Esophagus squamous epithelium (tissue), 5 donors: ENCODE measurements at places on chromosomes 7 and 10.

DNA sequence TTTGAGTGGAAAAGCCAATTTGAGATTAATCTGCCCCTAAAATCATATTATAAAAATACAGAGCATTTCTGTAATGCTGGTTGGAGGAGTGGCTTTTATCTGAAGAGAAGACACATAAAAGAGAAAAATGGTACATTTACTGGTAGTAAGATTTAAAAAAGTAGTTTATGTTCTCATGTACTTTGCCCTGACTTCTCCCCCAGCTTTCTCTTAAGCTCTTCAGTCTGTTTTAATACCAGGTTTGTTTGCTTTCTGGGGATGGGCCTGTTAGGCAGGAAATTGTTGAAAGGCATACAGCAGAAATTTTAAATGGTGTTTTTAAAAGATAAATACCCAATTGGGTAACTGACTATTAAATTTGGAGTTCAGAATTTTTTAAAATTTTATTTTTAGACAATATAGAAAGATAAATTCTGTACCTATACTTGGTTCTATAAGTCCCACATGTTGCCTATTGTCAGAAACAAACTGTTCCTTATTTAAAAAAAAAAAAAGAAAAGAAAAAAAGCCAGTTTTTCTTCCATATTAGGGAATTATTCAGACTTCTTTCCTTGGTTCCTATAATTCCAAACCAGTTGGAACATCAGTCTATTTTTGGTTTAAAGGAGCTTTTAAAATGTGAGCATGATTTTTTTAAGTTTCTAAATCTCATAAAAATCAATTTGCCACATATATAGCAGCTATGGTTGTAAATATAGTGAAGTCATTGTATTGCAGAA is 136.6 kb downstream of the ARID5B start:
- H3K4me1 ChIP-seq: peaks cover 86% of the 10 kb centered on the region
- H3K36me3 ChIP-seq: no peaks in the 10 kb centered on the region
- no peak for DNase-seq
- H3K27me3 ChIP-seq: no peaks in the 10 kb centered on the region

DNA sequence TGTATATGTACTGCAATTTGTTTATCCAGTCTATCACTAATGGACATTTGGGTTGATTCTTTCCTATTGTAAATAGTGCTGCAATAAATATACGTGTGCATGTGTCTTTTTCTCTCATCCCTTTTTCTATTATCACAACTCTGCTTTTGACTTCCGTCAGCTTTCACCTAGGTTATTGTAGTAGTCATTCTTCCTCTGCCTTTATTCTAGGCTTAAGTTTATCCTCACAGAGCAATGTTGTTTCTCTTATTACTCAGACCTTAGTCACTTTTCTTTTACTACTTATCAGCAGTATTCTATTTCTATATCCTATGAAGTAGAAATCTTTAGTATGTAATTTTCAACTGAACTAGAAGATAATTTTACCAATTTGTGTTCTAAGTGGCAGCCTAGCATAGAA is 175.3 kb upstream of the SEMA3E start:
- H3K4me3 ChIP-seq: no peak overlapping the region
- no peaks in the 10 kb centered on the region for H3K27me3 ChIP-seq
- no peak overlapping the region for H3K27ac ChIP-seq
- H3K36me3 ChIP-seq: no peaks in the 10 kb centered on the region

DNA sequence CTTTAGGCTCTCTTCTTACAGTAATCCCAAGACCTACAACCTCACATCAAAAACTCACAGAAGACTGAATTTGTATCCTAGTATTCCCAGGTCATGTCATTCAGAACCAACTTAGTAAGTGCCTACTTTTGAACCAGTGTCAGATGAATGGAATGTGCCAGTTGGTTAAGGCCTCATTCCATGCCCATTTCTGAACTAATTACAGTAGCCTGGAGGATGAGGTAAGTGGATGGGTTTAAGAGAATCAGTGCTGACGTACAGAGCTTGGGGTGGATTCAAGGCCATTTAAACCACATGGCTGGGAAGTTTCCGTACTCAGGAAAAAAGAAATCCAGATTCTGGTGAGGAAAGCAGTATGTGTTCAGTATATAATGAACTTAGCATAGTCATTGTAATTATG is 21.9 kb upstream of the FOXP2 start:
- no peaks in the 10 kb centered on the region for H3K36me3 ChIP-seq
- H3K27me3 ChIP-seq: no peaks in the 10 kb centered on the region
- no peak for DNase-seq
- no peak overlapping the region for H3K27ac ChIP-seq

GRCh38 chr10:126736142-126736541 is 65.6 kb upstream of the C10orf90 start:
- H3K27me3 ChIP-seq: no peaks in the 10 kb centered on the region
- DNase-seq: no peak
- H3K4me3 ChIP-seq: no peak overlapping the region
- no peaks in the 10 kb centered on the region for H3K36me3 ChIP-seq

GRCh38 chr10:116464257-116464656 is 36.6 kb downstream of the PNLIPRP3 start:
- H3K4me3 ChIP-seq: no peak overlapping the region
- no peaks in the 10 kb centered on the region for H3K4me1 ChIP-seq
- H3K36me3 ChIP-seq: no peaks in the 10 kb centered on the region
- no peak overlapping the region for H3K27ac ChIP-seq
- no peaks in the 10 kb centered on the region for H3K27me3 ChIP-seq

- no peak overlapping the region for H3K4me3 ChIP-seq
- H3K4me1 ChIP-seq: no peaks in the 10 kb centered on the region
- H3K27ac ChIP-seq: no peak overlapping the region
- no peaks in the 10 kb centered on the region for H3K27me3 ChIP-seq
Observed at GRCh38 chr7:140650367-140650766, 9.8 kb upstream of the DENND2A start.

GRCh38 chr7:74684921-74685320 is 27.4 kb downstream of the GTF2I start:
- no peak overlapping the region for H3K27ac ChIP-seq
- peaks cover 46% of the 10 kb centered on the region for H3K36me3 ChIP-seq
- DNase-seq: no peak
- H3K27me3 ChIP-seq: no peaks in the 10 kb centered on the region

GRCh38 chr10:120538091-120538490 is 81.1 kb downstream of the PLPP4 start:
- no peak overlapping the region for H3K4me3 ChIP-seq
- H3K27ac ChIP-seq: no peak overlapping the region
- no peak for DNase-seq
- H3K27me3 ChIP-seq: no peaks in the 10 kb centered on the region
- H3K4me1 ChIP-seq: no peaks in the 10 kb centered on the region

DNA sequence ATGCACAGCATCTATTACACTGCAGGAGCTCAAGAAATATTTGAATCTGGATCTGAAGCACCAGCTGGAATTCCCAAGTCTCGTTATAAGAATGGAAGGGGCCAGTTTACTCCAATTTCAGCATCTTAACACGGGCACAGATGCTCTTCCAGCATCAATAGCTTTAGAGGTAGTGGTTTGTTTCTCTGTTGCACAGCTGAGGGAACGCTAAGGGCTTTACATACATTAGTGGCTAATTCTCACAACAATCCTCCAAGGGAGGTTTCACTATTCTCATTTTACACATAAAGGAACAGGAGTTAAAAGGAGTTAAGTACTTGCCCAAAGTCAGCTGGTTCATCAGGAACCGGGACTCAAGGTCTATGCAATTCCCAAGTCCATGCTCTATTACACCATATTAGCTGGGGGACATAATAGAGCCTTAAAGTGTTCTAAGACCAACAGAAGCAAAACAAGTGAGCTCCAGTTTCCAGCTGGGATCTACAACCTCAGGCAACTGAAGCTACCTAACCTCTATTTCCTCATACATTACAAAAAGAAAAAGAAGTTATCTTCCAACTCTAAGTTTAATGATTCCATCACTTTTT is 9.9 kb downstream of the XPNPEP1 start:
- DNase-seq: no peak
- H3K27me3 ChIP-seq: no peaks in the 10 kb centered on the region
- peak overlapping the region; percentile 56 for H3K27ac ChIP-seq
- no peaks in the 10 kb centered on the region for H3K36me3 ChIP-seq
- peaks cover 17% of the 10 kb centered on the region for H3K4me1 ChIP-seq
- H3K4me3 ChIP-seq: no peak overlapping the region

DNA sequence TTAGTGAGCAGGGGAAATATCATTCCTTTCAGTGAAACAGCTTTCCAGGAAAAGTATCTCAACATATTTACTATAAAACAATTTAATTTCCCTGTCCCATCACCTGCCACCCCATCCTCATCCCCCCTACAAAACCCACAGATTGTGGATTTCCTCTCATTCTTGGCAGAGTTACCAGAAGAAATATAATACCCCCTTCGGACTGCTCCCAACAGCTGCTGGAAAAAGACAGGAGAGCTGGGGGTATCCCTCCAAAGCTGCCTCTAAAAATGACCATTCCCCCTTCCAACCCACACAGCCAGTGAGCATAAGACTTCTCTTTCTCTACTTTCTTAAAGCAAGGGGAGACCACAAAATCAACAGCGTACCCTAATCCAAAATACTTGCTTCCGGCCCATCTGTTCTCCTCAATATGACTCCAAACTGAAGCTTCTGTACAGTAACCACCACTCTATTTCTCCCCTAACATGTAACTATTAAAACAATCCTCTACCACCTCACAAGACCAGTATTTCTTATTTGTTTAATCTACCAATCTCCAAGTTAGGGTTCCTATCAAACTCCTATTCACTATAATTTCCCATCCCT is 7.8 kb downstream of the FBXW4 start:
- peaks cover 71% of the 10 kb centered on the region for H3K4me1 ChIP-seq
- H3K36me3 ChIP-seq: no peaks in the 10 kb centered on the region
- no peak for DNase-seq
- no peaks in the 10 kb centered on the region for H3K27me3 ChIP-seq
- H3K27ac ChIP-seq: no peak overlapping the region

DNA sequence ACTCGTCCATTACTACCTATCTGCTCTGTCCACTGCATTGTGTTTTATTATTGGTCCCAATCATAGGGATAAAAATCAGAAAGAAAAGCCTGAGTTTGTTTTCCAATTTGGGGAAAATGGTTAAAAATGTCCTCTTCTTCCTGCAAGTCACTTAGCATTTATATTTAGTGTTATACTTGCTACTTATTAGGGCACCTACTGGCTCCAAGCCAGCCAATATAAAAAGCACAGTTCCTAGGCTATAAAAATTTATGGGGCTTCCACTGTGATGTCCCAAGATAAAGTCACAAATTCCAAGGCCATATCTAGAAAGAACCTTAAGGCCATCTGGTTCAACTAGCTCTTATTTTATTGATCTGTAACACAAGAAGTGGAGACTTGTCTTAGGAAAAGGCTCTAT is 3.2 kb downstream of the SLC35B4 start:
- H3K4me1 ChIP-seq: peaks cover 10% of the 10 kb centered on the region
- no peaks in the 10 kb centered on the region for H3K36me3 ChIP-seq
- H3K27me3 ChIP-seq: no peaks in the 10 kb centered on the region
- H3K4me3 ChIP-seq: no peak overlapping the region

DNA sequence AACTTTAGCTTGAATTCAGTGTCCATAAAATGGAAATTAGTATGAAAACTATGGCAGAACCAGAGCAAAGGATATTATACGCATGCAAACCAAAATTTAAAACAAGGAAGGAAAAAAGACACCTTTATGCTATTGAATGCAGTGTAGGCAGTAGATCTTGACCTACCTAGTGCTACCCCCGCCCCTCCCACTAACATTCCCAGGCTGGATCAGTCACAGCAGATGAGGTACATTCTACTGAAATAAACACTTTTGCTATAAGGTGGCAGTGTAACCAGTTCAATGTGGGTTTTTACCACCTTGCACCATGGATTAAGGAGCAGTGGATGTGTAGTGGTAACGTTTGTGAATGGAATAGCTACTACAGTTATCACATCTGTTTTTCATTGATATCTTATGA is 27.9 kb downstream of the SRI start:
- H3K4me3 ChIP-seq: no peak overlapping the region
- H3K27ac ChIP-seq: no peak overlapping the region
- no peaks in the 10 kb centered on the region for H3K36me3 ChIP-seq
- DNase-seq: no peak

DNA sequence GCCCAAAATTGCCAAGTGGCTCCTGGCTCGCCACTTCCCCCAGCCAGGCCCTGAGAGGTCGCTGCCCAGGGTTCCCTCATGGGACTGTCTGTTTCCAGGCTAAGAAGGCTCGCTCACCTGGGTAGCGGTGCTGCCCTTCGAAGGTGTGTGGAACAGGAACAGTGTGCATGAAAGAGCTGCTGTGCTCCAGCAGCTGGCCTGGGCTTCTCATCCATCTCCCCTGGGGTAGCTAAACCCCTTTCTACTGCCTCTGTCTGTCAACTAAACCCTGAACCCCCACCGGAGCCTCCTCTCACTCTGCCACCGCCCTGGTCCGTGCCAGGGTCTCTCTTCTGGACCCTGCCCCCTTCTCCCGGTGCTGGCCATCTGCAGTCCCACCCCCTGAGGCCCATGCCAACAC is 152.9 kb downstream of the EBF3 start:
- peaks cover 8% of the 10 kb centered on the region for H3K27me3 ChIP-seq
- no peak overlapping the region for H3K27ac ChIP-seq
- H3K36me3 ChIP-seq: no peaks in the 10 kb centered on the region
- DNase-seq: no peak
- no peak overlapping the region for H3K4me3 ChIP-seq
- no peaks in the 10 kb centered on the region for H3K4me1 ChIP-seq

GRCh38 chr7:140966561-140967233 is 42.0 kb upstream of the BRAF start:
- no peaks in the 10 kb centered on the region for H3K27me3 ChIP-seq
- H3K4me1 ChIP-seq: no peaks in the 10 kb centered on the region
- H3K4me3 ChIP-seq: no peak overlapping the region
- H3K36me3 ChIP-seq: no peaks in the 10 kb centered on the region
- DNase-seq: no peak

DNA sequence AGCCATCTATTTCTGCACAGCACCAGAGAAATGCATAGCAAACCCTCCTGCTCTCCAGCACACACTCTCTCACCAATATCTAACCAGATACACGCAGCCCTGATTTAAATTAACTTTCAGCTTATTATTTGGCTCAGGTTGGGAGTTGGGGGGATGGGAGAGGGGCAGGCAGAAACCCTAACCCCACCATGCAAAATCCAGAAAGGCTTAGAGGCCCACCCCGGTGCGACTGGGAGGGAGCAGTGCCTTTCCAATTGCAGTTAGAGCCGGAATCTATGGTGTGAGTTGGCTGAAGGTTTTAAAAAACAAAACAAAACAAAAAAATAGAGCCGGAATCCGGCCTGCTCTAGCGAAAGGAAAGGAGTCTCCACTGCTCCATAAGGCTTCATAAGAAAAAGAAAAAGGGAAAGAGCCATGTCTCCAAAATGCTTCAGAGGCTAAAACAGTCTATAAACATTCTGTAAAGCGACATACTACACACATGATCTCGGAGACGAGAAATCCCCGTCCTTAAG is 2.9 kb downstream of the IGF2BP3 start:
- no peak overlapping the region for H3K27ac ChIP-seq
- H3K4me1 ChIP-seq: peaks cover 43% of the 10 kb centered on the region
- H3K4me3 ChIP-seq: no peak overlapping the region
